ENCODE measurements at places on chromosomes 16 and 17.
A peak's percentile ranks its signal among the peaks of the same experiment; 100 is the strongest.

GRCh38 chr17:4499431-4500190 lies 930 bp downstream of the SPNS2 start:
- no peak for DNase-seq

- DNase-seq = no peak
These were observed 37.7 kb downstream of the C16orf78 start for GRCh38 chr16:49411121-49411970.

DNA sequence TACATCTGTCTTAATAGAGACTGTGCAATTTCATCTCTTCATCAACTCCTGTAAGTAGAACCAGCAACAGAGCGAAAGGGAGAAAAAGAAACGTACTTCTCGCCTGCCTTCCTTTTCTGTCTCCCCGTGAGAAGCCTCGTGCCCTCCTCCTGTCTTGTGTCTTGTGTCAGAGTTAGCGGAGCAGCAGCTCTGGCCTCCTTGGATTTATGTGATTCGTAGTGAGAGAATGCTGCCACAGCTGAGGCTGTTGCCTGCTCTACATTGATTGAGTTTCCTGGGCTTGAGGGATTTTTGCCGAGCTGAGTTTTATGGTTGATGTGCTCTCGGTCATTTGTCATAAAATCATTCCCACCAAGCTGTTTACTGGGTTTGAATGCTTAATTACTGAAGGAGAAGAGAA lies 579.1 kb upstream of the RBFOX1 start:
- DNase-seq = no peak

DNA sequence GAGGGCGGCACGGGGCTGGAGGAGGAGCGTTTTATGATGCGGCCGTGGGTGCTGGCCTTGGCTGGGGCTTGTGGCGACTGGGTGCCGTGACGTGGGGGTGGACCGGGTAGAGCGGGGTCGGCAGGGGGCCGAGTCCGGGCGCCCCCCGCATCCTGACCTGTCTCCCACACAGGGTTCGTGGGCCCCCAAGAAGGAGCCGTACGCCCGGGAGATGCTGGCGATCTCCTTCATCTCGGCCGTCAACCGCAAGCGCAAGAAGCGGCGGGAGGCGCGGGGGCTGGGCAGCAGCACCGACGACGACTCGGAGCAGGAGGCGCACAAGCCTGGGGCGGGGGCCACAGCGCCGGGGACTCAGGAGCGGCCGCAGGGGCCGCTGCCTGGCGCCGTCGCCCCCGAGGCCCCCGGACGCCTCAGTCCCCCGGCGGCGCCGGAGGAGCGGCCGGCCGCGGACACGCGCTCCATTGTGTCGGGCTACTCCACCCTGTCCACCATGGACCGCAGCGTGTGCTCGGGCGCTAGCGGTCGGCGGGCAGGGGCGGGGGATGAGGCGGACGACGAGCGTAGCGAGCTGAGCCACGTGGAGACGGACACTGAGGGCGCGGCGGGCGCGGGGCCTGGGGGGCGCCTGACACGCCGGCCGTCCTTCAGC lies 81.6 kb downstream of the ARHGAP23 start:
- DNase-seq = no peak

GRCh38 chr16:29321000-29321393 lies 85.5 kb downstream of the NPIPB11 start:
- no peak for DNase-seq

DNA sequence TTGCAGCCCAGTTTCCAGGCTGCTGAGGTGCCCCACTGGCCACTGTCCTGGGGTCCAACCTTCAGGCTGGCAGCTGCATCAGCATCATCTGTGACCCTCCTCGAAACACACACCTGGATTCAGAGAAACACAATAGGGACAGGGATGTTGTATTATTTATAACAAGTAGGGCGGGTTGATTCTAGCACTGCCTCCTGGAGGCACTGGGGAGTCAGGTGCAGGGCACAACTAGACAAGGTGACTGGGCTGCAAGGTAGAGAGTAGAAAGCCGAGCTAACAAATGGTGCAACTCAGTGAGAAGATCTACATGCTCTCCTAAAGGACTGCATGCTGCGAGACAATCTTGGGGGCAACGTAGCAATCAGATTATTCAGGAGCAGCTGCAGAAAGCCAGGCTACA lies 317.3 kb downstream of the SLC39A11 start:
- DNase-seq = no peak

- DNase-seq = peak; percentile 91
These were observed 4.2 kb downstream of the BORCS6 start for GRCh38 chr17:8185582-8186445.

DNA sequence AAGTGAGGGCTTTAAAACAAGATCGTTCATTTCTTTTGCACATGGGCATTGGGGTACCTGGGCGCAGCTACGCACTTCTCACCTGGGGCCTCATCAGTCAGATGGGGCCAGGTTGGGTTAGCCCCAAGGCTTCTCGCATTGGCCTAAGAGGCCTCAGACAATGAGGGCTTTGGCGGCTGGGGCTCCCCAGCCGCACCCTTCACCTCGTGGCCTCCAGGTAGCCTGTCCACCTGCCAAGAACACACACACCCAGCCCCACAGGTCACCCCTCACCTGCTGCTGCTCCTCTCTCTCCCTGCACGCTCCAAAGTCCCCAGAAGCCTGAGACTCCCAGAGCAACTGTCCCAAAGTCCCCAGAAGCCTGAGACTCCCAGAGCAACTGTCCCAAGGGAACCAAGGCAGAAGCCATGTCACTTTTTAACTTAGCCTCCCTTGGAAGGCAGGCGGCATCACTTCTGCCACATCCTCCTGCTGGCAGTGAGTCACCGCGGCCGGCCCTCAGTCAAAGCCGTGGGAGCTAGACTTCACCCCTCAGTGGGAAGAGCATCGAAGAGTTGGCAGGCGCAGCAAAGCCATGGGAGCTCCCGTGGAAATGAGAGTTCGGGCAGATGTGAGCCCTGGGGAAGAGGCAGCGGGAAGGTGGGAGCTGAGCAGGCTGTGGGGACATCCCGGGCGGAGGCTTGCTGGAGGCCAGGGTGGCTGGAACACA lies 78.9 kb upstream of the PLCG2 start:
- no peak for DNase-seq

DNA sequence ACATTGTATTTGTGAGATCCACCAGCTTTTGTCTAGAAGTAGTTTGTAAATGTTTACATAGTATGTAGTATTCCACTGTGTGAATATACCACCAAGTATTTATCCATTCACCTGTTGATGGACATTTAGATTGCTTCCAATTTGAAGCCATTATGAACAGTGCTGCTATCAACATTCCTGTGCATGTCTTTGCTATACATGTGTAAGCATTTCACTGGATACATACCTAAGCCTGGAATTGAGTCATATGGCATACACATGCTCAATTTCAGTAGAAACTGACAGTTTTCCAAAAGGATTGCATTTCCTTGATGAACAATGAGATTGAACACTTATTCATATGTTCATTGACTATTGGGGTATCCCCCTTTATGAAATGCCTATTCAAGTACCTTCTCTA lies 540.6 kb upstream of the SOX9 start:
- no peak for DNase-seq

DNA sequence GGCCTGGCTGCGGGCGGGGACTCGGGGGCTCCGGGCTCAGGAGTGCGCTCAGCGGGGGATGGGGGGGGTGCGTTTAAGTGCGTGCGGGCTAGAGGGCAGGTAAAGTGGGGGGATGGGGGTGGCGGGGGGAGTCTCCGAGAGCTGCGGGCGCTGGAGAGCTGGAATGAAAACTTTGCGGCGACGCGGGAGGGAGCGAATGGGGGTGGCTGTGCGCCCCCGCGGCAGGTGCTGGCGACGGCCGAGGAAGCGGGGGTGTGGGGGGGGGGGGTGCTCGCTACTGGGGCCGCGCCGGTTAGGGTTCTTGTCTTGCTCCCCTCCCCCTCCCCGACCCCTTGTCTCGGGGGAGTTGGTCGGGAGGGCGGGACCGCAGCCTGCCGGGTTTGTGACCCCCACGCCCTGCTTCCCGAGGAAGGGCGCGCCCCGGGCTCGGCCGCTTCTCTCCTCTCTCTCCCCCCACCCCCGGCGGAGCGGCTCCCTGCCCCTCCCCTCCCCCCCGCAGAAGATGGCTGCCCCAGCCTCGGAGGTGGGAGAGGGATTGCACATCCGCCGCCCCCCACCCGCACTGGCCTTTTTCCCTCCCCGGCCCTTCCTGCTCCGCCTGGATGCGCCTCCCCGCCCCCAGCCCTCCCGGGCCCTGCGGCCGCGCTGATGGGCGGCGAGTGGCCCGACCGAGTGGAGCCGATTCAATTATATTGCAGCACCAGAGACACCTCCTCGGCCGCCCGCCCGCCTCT lies 649 bp downstream of the GSE1 start:
- DNase-seq = no peak

GRCh38 chr17:66441101-66441661 lies 138.8 kb downstream of the PRKCA start:
- DNase-seq = no peak
